OCI-LY7 (cell line): ENCODE measurements at places on chromosomes 7 and 10. TPM values are rescaled to one million over a fixed set of nuclear protein-coding genes. Genes with fewer than 3 reads are reported as not detected.

GRID2IP gene
- total RNA-seq: 0.32 and 0.41 TPM in 2 replicates

FAS gene
- total RNA-seq: 19.2 and 21.0 TPM in 2 replicates

SNX13 gene
- total RNA-seq: 32.6 and 38.4 TPM in 2 replicates

HOXA4 gene
- 1.6 and 2.0 TPM in 2 replicates for total RNA-seq

PTER gene
- total RNA-seq: 27.4 and 29.7 TPM in 2 replicates

KIN gene
- total RNA-seq: 13.6 and 15.5 TPM in 2 replicates

WASL gene
- total RNA-seq: 6.3 and 7.2 TPM in 2 replicates

ANLN gene
- total RNA-seq: 71.0 and 77.7 TPM in 2 replicates

ATG9B gene
- total RNA-seq: 0.94 and 0.97 TPM in 2 replicates

AS3MT gene
- not detected in 2 replicates for total RNA-seq

FBXL13 gene
- 1.6 TPM in 2 replicates for total RNA-seq

HSPA12A gene
- total RNA-seq: 3.3 and 3.7 TPM in 2 replicates
